Aorta (tissue), 5 donors: ENCODE measurements at places on chromosomes 4 and X.

DNA sequence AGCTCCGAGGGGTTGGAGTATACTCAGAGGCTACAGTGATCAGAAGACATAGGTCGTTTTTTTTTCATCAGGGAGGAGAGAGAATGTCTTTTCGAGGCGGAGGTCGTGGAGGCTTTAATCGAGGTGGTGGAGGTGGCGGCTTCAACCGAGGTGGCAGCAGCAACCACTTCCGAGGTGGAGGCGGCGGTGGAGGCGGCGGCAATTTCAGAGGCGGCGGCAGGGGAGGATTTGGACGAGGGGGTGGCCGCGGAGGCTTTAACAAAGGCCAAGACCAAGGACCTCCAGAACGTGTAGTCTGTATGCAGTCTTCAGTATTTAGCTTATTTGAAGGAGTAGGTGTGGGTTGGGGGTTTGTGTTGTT is 500 bp downstream of the GAR1 start:
- peak; percentile 75 for DNase-seq

DNA sequence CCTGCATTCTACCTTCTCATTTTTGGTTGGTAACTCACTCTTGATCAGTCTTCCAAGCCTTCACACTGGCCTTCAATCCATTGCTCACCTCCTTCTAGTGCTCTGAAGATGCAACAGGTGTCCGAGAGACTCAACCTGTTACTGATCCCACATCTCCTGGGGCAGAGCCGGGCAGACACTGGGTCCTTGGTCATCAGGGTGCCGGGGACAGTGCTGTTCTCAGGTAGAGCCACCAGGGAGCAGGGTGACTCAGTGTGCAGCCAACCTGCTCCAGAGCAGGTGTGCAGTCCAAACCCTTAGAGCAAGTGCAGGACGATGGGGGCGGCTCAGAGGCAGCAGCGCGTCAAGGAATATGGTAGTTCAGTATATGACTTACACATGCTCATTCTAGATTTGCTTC is 188.4 kb downstream of the DHX15 start:
- DNase-seq, result no peak

- DNase-seq, result no peak
Measured at GRCh38 chr4:151992332-151993154, 231.7 kb upstream of the GATB start.

GRCh38 chr4:89860971-89861370 is 24.0 kb upstream of the SNCA start:
- no peak for DNase-seq

DNA sequence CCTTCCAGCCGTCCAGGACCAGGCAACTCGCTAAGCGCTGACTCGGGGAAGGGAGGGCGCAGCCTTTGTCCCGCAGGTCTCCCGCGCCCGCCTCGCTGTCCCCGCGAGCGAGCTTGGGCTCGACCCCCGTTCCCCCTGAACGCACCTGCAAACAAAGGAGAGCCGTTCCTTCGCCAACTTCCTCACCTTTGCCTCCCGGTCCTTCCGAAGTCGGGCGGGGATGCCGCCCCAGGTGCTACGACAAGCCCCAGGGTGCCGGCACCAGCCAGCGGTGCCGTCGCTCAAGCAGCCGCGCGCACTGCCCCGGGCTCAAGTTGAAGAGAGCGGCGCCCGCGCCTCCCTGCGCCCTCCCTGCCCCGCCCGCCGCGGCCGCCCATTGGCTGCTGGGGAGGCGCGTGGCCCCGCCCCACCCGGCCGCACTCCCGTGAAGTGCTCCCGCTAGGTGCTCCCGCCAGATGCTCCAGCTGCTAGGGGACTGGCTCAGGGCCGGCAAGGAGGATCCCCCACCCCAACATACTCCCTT is 107.1 kb downstream of the NSUN7 start:
- peak; percentile 93 for DNase-seq

GRCh38 chr4:173547889-173548288 is 17.9 kb upstream of the HAND2 start:
- no peak for DNase-seq

GRCh38 chrX:149916745-149917392 is 12.5 kb upstream of the HSFX4 start:
- no peak for DNase-seq

DNA sequence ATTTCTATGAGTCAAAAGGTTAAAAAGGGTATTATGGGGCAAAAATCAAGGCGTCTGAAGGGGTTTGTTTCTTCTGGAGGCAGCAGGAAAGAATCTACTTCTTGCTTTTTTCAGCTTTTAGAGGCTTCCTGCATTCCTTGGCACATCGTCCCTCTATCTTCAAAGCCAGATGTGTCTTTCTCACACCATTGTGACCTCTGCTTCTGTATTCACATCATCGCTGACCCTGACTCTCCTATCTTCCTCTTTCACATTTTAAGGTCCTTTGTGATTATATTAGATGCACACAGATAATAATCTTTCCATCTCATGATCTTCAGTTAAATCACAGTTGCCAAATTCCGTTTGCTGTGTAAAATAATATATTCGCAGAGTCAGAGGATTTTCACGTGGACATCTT is 112.7 kb downstream of the PPP4R3C start:
- DNase-seq, result no peak

GRCh38 chr4:7803371-7803770 is 136.3 kb downstream of the AFAP1 start:
- no peak for DNase-seq

DNA sequence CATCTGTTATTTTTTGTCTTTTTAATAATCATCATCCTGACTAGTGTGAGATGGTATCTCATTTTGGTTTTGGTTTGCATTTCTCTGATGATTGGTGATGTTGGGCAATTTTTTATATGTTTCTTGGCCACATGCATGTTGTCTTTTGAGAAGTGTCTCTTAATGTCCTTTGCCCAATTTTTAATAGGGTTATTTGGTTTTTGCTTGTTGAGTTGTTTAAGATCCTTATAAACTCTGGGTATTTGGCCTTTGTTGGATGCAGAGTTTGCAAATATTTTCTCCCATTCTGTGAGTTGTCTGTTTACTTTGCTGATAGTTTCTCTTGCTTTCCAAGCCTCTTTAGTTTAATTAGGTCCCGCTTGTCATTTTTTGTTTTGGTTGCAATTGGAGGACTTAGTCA is 152.1 kb upstream of the MED14 start:
- no peak for DNase-seq

DNA sequence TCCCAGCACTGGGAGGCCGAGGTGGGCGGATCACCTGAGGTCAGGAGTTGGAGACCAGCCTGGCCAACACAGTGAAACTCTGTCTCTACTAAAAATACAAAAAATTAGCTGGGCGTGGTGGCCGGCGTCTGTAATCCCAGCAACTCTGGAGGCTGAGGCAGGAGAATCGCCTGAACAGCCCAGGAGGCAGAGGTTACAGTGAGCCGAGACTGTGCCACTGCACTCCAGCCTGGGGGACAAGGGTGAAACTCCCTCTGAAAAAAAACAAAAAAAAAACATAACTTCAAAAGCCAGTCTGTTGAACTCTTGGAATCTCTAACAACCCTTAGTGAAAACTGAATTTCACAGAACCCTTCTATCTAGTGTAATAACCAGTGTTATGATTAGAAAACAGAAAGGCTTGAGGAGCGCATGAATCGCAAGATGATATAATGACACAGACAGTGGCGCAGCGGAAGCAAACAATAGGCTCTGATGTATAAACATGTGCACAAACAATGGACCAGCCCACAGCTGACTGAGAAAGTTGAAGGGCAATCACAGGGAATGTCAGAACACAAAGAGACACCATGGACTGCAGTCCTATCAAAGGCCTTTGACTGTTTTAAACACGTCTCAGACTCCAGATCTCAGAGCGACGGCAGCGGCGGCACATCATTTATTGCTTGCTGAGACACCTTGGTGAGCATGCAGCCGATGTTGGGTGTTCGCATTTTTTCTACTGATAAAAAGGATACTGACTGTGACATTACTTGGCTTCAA is 81.6 kb downstream of the NSUN7 start:
- no peak for DNase-seq

- DNase-seq, result no peak
Measured at GRCh38 chr4:31020363-31020762, 300.2 kb downstream of the PCDH7 start.

- peak; percentile 24 for DNase-seq
Measured at GRCh38 chrX:154476821-154477220, 2.3 kb downstream of the LAGE3 start.

DNA sequence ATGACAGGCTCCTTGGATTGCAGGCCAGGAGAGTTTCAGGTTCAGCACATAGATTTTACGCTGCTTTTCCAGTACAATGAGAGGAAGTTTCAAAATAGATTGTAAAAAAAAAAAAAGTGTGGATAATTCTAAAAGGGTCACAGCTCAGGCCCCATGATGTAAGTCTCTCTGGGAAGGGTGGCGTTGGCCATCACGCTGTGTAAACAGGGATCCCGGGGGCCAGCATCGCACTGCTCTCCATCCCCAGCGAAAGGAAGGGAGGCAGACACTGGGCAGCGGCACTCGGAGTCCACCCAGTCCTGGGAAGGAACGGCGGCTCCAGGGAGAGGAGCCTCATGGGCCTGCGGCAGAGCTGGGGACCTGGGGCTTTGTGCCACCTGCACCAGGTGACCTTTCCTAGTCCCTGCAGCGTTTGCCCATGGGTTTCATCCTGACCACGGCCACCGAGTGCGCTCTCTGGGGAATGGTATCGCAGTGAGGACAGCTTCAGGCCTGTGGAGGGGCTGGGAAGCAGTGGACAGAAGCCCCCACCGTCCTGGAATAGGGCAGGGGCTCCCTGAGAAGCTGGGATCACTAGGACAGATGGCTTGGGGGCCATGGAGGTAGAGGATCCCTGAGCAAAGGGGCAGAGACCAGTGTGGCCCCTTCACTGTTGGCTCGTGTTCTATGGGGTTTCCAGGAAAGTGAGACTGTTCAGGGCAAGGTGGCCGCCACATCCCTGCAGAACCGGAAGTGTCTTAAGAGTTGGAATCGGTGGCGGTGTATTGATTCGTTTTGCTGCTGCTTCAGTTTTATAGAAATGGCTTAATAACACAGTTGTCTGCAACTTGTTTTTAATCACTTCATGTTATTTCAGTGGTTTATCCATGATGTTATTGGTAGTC is 38.9 kb downstream of the RGS12 start:
- peak; percentile 42 for DNase-seq

GRCh38 chrX:87397103-87397886 is 120.3 kb upstream of the KLHL4 start:
- DNase-seq, result no peak

- no peak for DNase-seq
Measured at GRCh38 chr4:188110741-188111471, 1.5 kb upstream of the TRIML2 start.

- DNase-seq, result no peak
Measured at GRCh38 chr4:26729027-26729426, 131.6 kb upstream of the STIM2 start.

DNA sequence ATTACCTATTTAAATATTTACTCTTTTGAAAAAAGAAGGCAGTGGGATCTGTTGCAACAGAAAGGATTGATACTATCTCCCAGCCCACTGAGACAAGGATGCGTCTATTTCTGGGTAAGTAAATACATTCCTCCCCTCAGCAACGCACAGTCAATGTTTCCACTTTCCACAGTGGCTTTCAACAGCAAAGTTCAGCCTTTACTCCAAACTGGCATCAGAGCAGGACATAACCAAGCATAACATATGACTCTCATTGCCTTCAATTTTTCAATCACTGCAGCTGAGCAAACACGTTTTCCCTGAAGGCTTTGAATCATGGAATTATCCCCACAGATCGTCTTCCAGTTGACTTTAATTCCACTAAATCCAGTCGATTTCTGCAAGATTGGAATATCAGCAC is 160.3 kb upstream of the FRG1 start:
- no peak for DNase-seq

DNA sequence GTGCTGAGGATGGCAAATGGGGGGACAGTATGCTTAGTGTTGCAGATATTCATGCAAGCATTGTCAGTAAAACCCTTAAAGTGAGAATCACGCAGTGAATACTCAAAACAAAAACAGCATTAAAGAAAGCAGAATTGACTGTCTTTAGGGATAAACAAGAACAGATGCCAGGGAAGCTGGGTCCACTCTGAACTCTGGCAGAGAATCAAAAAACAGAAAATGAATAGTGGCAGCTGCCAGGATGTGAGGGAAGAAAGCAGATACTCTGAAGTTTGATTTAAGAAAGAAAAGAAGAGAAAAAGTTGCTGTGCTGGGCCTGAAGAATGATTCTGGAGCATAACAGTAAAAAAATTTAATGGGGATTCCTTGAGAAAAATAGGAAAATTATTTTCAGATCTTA is 131.5 kb downstream of the GABRA2 start:
- no peak for DNase-seq

- DNase-seq, result no peak
Measured at GRCh38 chrX:54496517-54496852, 451 bp upstream of the FGD1 start.

- no peak for DNase-seq
Measured at GRCh38 chr4:153365003-153365402, 20.5 kb downstream of the MND1 start.

GRCh38 chr4:27148211-27148895 is 287.7 kb downstream of the STIM2 start:
- DNase-seq, result no peak

DNA sequence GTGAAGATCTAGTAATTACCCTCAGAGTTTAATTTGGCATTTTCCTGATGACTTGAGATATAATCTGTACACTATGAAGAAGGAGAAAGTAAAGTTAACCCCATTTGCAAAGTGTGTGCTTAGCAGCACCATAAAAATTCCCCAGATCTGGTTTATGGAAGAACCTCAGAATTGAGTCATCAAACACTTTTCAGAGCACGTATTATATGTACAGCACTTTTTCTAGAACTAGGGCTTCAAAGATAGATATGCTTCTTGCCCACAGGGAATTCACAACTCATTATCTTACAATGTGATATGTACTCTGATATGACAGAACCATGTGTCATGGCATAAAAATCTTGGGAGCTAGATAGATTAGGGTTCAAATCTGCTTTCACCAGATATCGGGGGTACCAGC is 150.9 kb downstream of the SLC10A7 start:
- DNase-seq, result no peak

DNA sequence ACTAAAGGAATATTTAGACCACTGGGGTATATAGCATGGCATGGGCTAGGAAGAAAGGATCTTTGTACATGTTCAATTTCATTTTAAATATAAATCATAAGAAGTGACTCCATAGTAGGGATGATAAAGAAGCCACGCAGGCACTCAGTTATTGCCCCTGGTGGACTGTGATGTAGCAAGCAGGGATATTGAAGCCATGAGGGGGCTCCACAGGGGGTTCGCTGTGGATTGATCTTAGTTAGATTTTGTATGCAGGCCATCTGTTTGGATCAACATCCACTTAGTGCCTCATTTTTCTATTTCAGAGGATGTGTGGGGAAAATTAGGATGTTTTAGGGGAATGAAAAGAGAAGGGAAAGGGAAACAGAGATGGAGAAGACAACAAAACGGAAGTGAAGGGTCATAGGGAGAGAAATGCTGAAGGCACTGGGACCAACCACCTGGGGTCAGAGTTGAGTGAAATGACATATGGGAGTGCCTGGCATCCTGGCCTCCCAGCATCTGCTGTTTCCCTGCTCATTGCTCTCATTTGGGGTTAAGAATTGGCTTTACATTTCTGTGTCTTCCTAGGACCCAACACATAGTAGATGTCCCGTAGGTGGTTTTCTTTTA is 11.2 kb upstream of the FREM3 start:
- no peak for DNase-seq

GRCh38 chrX:13263560-13264251 is 56.1 kb downstream of the ATXN3L start:
- DNase-seq, result no peak
